Fibroblast of skin of abdomen (primary cell): ENCODE measurements at places on chromosomes 12 and 14.

DNA sequence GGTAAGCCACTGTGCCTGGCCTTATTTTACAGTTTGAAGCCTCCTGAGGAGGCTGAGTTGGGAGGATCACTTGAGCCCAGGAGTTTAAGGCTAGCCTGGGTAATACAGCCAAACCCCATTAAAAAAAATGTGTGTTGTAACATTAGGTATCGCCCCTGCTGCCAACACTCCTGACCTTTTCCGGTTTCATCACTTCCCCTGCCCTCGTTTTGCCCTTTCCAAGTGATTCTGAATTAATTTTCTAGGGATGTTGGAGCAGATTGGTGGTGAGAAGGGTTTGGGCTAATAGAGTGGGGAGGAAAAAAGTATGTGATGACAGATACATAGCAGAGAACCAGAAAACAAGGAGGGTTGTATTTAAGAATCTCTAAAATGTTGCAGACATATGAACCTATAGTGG is 25.6 kb upstream of the C12orf71 start:
- no peak for DNase-seq

- no peak for DNase-seq
Measured at GRCh38 chr12:38689195-38689594, 216.2 kb downstream of the CPNE8 start.

DNA sequence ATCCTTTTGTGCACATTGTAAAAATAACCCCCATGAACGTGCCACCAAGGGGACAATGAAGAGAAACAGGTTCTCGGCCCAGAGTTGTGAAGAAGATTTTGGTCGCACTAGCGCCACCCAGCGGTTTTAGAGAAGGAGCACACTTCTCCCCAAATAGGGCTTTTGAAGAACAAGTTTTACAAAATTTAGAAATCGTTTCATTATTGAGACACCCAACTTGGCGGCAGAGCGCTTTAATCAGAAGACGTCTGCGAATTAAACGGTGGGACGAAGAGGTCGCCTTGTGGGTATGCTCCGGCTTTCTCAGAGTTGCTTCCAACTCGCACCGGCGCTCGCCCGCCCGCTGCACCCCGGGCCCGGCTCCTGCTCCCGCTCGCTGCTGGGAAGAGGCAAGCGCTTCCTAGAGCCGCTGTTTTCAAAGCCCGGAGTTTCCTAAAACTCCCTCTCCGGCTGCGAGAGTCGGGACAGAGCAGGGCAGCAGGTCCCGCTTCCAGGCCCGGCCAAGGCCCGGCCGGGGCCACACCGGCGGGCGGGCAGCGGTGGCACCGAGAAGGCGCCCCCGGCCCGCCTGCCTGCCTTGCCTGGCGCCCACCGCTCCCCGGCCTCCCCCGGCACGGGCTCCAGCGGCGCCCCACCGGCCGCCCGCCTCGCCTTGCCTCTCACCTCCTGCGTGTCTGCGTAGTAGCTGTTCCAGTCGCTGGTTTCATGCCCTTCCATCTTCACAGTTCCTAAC is 645 bp downstream of the FOXA1 start:
- DNase-seq = peak; percentile 72

DNA sequence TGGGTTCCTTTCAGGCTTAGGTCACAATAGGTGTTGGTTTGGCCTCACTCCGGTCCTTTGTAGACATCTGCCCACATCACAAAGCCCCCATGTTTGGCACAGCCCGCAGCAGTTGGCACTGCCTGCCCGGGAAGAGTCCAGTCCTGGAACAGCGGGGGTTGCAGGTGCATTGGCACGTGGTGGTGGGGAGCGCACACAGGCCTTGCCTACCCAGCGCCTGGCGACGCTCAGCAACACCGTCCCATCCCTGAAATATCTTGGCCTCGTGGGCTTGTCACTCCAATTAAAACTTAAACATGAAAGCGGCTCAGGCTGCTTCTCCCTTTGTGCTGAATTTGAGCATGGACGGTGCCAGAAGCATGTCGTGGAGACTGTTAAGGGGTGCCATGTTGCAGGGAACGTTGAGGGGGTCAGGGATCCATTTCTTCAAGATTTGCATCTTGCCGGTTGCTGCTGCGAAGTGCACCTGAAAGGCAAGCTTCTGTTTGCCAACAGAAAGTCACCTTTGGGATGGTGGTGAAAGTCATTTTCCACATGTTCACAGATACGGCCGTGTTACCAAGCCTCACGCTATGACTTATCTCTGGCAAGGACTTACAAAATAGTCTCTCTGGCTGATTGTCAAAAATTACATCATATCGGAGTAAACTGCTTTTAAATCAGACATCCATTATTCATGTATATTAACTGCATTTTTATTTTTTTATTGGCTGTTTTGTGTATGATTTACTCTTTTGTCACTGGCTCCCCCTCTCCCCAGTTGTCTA is 91.5 kb downstream of the FBXW8 start:
- DNase-seq = peak; percentile 14

DNA sequence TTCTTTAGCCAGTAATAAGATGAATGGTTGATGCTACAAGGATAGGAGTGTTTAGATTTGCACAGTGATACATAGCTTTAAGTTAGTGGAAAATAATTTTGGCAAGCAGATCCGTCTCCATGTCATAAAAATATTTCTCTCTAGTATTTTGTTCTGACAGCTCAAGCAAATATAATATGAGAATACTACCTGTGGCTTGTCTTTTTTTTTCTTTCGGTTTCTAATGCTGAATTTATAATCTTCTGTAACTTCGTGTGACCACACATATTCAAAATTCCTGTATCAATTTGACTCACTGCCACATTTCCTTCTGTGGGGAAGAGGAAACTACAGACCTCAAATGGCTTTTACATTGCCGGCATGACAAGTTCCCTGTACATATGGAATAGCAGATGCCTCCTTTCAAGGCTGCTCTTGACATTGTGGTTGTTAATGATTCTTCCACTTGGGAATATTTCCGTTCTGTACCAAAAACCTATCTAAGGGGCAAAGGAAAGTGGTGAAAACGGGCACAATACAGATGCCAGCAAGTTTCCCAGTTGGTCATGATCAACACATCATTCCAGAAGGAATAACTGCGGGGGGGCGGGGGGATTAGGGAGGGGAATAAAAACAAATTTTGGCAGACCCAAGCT is 103.6 kb upstream of the CCDC91 start:
- peak; percentile 76 for DNase-seq

- DNase-seq = no peak
Measured at GRCh38 chr12:129339336-129339735, 486.1 kb downstream of the GLT1D1 start.

DNA sequence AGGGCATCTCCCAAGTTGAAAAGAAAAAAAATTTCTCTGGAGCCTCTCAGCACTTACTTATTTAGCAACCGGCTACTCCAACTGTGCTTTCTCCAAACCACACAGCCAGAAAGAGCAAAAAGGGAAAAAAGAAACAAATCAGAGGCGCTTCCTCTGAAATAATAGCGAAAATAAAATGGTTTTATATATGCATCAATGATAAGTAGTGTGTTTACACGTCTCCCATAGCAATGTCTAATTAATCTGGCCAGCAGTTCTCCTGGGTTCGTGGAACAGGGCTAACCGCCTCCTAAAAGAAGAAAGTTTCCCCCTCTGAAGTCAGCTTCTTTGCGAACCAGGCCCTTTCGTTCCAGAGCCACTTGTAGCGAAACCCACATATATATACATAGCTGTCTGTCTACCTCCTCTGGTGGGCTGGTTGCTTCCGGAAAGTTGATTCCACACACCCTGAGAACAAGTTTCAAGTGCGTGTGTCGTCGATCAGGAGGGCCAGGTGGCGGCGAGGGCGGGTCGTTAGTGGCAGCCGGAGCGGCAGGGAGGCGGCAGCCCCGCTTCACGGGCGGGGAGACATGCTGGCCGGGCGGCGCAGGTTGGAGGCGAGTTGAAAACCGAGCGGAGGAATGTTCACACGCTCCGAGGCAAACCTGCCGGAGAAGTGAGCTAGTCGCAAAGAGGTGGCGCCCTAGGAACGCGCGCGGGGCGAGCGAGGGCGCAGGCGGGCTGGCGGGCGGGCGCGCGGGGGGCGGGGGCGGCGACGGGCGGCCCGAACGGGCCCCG is 2.7 kb downstream of the PTHLH start:
- DNase-seq = peak; percentile 37

GRCh38 chr12:92363295-92364146 is 217.9 kb upstream of the BTG1 start:
- peak; percentile 69 for DNase-seq

DNA sequence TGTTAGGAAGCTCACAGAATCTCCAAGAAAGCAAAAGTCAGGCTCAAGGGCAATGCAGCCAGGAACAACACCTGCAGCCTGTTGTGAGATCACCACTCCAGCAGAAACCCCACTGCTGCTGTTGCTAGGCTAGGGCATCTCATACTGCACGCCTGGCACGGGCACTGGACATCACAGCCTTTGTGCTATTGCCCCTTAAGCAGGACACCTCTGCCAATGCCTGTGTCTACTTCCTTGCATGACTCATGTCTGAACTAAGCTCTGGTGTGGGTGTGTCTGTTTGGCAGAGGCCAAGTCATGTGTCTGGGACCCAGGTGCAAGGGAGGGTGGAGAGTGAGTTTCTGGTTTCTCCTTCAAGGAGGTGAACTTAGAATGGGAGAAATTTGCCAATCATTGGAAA is 10.0 kb upstream of the DDX47 start:
- DNase-seq = peak; percentile 62
